Activated CD8-positive, alpha-beta memory T cell treated with anti-CD3 and anti-CD28 coated beads for 1 hour (primary cell): ENCODE measurements at places on chromosomes 3 and 15.

GRCh38 chr3:137110392-137110996 is 152.7 kb downstream of the IL20RB start:
- no peak for DNase-seq

DNA sequence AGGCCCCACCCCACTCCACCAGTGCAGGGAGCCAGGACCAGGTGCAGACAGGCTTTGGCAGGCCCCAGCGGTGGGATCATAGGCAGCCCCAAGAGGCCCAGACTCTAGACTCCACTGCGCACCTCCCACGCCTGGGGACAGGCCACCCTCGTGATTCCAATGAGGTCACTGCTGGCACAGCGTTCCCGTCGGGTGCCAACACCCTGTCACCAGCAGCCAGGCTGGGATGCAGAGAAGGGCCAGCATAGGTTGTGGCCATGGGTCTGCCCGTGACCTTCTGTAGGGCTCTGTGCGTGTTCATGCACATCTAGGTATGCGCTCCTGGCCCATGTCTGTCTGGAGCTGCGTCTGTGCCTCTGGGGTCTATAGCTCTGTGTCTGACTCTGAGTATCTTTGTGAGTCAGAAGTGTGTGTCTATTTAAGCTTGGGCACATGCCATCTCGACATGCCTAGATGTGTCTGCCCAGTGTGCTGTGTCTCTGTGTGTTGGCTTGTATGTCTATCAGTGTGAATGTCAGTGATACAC is 13.0 kb downstream of the VIPR1 start:
- no peak for DNase-seq

DNA sequence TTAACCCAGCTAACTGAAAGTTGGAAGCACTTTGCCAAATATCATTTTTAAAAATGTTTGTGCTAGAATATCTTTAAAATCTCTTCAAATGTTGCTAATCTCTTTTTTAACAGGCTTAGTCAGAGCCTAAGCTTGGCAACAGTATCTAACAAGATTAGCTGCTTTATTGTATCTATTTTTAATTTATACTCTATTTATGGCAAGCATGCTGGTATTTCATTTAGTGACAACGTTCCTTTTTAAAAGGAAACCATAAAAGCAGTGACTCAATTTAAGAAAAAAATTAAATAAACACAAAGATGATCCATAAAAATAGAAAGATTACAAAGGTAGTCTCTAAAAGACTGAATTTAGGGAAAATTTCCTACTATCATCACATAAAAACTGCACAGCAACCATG is 40.5 kb downstream of the SLC12A6 start:
- DNase-seq: no peak

GRCh38 chr15:39944726-39945125 is 10.8 kb downstream of the EIF2AK4 start:
- no peak for DNase-seq

DNA sequence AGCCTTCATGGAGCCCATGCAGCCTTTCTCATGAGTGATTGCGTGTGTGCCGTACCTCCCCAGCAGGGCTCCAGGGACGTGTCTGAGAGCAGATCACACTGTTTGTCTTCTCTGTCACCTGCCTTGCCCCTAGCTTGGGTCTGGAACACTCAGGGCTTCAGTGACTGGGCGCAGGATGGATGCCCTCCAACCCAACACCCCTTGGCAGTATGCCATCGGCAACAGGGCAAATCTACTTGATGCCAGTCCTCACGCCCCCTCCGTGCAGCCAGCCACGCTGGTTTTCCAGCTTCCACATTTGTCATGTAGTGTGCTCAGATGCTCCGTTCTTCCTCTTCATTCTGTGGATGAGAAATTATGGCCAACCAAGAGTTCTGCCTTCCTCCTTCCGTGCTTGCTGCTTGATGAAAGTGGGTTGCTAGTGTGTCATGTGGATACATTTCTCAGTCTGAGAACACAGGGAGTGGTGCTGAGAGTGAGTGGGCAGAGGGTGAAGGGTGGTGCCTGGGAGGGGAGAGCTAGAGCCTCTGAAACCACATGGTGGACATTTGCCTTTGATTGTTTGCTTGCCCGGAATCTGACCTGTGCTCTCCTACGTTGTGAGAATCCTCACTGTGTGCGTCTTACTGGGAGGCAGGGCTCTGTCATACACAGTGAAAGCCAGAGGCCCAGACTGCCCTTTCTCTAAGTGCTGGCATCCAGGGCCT is 97.2 kb downstream of the FAM43A start:
- no peak for DNase-seq

DNA sequence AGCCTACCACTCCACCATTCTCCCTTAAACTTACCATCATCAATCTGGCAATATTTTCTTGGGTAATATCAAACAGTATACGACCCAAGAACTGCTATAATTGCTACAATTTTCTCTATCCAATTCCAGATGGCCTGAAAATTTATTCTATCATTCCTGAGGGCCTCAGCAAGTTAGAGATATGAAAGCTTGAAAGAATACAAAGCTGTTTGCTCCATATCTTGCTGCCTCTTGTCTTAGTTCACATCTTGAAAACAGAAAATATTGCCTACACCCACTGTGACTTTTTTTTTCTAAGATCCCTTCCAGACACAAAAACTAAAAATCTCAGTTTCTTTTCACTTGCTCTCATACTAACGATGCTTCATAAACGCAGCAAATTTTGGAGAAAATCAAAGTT is 898.9 kb downstream of the OTOL1 start:
- DNase-seq: no peak

DNA sequence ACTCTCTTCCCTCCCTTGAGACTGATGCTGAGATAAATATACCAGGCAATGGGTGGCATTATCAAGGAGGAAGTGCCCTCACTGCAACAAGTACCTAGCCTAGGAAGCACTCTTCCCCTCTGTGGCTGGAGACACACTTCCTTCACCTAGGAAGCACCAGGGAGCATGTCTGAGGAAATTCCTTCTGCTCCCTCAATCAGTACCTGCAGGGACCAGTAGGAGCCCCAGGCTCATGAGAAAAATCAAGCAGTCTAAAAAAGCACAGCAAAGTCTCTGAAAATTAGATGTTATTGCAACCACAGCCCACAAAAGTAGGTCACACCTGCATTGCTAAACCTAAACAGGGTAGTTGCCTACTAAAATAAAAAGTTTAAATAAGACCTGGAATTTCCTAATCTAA is 78.2 kb upstream of the TRPM1 start:
- no peak for DNase-seq

- no peak for DNase-seq
These were observed 166.2 kb downstream of the FEZF2 start for GRCh38 chr3:62207197-62207596.

GRCh38 chr15:42784705-42785104 is 47.8 kb upstream of the CDAN1 start:
- no peak for DNase-seq

- DNase-seq: no peak
These were observed 25.8 kb upstream of the PRTG start for GRCh38 chr15:55768670-55769185.

GRCh38 chr3:89332793-89333192 is 225.4 kb downstream of the EPHA3 start:
- no peak for DNase-seq
